NCI-H69 (cell line): ENCODE measurements at places on chromosomes 16 and 17.

- no peak for DNase-seq
Measured at GRCh38 chr17:45031231-45032173, 19.9 kb downstream of the DCAKD start.

- DNase-seq, result no peak
Measured at GRCh38 chr17:32807577-32807976, 69.3 kb downstream of the MYO1D start.

GRCh38 chr17:27984404-27984803, 58.1 kb upstream of the NLK start:
- peak; percentile 13 for DNase-seq

- peak; percentile 100 for DNase-seq
Measured at GRCh38 chr17:73342050-73342522, 30.3 kb upstream of the CDC42EP4 start.

DNA sequence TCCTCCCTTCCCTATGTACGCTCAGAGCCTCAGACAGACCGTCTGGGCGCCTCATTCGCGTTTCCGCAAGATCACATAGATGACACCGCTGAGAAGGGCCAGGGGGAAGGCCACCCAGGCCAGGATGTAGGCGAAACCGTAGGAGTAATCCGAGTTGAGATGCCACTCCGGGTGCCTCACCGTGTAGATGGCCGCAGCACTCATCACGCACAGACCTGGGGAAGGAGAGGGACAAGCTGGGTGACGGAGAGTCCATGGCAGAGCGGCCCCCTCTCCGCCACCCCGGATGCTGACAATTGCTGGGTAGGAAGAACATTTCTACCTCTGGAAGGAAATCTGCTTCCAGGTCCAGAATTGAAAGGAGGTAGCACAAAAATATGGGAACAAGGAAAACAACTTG, 34.3 kb downstream of the PMP22 start:
- DNase-seq, result no peak

DNA sequence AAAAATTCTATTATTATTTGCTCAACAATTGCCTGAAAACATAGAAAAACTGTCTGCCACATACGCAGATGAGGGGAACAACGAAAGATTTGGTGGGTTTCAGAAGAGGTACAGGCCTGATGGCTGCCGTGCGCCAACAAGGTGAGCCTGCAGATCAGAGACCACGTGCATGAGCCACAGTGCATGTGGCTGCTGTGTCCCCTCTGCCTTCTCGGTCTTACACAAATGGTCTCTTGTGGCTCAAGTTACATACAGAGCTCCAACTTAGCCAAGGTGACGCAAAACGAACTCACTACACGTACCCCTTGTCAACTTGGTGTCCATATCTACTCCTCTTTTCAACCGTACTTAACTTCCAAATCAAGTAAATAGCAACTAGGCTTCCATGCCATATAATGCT, 82.3 kb downstream of the ADCY9 start:
- no peak for DNase-seq
